ENCODE measurements at places on chromosomes 4 and X. TPM values are rescaled to one million over a fixed set of nuclear protein-coding genes. Genes with fewer than 3 reads are reported as not detected.

Gene JCHAIN
- 1.0 TPM for total RNA-seq

DNA sequence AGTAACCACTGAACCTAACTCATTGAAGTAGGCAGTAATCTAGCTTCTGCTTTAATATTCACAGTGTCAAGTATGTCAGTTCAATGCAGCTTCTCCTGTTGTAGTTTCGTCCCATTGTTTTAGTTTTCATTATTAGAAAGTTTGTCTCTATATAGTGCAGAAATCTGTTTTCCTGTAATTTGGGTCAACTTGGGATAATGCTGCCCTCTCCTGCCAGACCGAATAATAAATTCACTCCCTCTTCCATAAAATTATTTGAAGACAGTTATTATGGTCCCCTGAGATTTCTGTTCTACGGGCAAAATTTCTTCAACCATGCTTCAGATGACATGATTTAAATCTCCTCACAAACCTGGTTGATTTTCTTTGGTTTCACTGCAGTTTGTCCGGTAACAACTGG is 4.6 kb upstream of the LUZP4 start:
- DNase-seq: no peak

Gene WFS1
- total RNA-seq: 1.3 TPM

GRCh38 chrX:96455078-96455477 is 229.6 kb upstream of the DIAPH2 start:
- no peak for DNase-seq

Gene FAM53A
- total RNA-seq: 2.4 TPM

Gene SEC24B
- total RNA-seq: 45.9 TPM

Gene IQCM
- total RNA-seq: not detected

DNA sequence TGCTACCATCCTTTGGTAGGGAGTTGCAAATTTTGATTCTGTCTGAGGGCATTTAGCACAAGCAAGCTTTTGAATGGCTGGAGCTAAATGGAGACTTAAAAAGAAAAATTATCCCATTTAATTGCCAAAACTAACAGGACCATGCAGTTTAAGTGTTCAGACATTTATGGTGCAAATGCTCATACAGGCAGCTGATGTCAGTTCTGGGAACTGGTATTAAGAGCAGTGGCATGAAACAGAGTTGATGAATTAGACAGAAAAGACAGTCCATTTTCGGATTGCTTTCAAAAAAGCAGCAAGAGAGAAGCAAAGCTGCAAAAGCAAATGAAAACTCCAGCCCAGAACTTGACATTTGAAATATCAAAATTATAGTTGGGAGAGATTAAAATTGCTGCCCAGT is 1.3 kb downstream of the SCRG1 start:
- DNase-seq: no peak

Gene SAGE1
- total RNA-seq: not detected

DNA sequence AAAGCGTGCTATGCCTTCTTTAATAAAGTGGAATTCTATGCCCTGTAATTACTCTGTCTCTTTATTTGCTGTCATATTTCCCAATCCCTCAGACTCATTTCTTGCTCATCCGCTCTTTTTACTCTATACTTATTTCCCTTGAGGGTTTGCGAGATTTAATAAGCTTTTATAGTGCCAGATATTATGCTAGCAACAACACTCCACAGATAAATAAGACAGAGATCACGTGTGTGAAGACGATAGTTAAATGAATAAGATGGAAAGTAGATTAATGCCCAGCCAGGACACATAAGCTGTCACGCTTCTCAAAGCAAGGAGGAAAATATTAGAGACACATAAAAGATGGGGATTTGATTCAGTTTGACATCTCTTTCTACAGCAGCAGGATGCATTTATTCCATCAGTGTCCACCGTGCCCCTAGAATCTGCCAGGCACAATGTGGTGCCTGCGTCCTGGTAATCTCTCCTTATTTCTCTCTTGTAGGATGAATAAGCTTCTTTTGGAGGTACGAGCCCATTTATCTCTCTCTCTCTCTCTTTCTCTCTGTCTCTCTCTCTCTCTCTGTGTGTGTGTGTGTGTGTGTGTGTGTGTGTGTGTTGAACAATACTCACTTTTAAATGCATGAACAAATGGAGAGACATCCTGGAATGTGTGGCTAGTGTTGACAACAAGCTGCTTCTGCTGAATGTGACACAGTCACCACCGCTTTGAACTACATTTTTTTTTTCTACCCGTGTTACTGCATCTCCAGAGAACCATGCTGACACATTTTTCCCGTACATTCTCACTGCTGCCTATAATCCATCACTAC is 48.2 kb downstream of the TMEM156 start:
- DNase-seq: peak; percentile 15

GRCh38 chr4:164904336-164904735 is 27.4 kb downstream of the APELA start:
- DNase-seq: no peak

GRCh38 chr4:3079694-3080123 is 5.2 kb downstream of the HTT start:
- DNase-seq: no peak

DNA sequence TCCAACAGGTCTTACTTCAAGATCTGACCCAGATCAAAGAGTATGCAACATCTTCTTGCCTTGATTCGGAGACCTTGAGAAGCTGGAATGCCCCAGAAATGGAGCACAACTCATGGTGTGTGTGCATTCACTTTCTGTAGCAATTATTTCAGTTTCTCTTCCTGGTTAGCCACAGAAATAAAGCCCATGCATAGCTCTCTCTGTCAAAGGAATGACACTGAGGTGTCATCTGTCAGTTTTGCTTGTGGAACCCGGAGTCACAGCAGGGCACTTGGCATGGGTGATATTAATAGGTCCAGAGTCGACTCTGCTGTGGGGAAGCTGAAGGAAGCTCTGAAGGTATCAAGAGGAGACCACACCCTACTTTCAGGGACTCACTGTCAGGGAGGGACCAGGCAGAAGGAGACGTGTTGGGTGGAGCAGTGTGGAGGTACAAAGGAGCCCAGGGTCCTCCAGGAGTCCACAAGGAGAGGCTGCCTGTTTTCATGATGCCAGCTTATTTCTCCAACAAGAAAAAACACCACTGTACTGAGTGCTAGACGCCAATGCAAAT is 10.7 kb downstream of the CLNK start:
- DNase-seq: no peak

All from CD4-positive, alpha-beta T cell (primary cell).